SK-MEL-5 (cell line): ENCODE measurements at places on chromosomes 13 and 19.
A peak's percentile ranks its signal among the peaks of the same experiment; 100 is the strongest.

GRCh38 chr13:51437550-51438127, 15.2 kb downstream of the INTS6 start:
- DNase-seq, result no peak

DNA sequence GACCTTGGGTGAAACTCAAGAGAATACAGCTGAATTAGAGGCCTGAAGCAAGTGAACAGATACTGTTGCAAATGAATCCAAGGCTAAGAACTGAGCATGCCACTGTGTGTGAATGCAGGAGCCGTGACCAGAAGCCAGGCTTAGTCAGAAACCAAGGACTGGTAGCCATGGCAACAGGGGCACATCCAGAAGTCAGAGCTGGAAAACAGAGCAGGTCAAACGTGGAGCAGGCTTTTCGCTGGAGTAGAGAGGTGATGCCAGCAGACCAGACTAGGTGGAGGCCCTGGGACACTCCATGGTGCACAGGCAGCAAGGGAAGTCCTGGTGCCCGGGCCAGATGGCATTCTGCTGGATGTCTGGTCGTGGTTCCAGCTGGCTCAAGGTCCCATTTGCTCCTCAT, 564.1 kb downstream of the PCDH9 start:
- DNase-seq, result peak; percentile 18

GRCh38 chr13:94968757-94969086, 256.4 kb upstream of the SOX21 start:
- DNase-seq, result no peak

GRCh38 chr13:24176351-24177101, 16.0 kb downstream of the SPATA13 start:
- DNase-seq, result no peak

DNA sequence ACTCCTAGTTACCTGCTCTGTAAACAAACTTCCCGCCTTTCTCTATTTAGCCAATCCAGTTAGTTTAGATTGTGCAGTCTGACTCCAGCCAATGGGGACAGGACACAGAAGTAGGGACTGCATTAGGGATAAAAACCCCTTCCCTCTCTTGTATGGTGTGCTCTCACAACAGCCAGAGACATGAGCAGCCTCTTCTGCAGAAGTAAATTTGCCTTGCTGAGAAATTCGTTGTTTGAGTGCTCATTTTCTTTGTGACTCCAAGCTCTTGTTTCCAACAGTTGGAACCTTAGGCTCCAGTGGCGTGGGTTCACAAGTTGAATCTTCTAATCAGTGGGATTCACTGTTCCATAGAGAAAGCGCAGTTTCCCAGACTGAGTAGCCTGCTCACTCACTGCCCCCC, 66.1 kb downstream of the ZNF93 start:
- DNase-seq, result no peak

DNA sequence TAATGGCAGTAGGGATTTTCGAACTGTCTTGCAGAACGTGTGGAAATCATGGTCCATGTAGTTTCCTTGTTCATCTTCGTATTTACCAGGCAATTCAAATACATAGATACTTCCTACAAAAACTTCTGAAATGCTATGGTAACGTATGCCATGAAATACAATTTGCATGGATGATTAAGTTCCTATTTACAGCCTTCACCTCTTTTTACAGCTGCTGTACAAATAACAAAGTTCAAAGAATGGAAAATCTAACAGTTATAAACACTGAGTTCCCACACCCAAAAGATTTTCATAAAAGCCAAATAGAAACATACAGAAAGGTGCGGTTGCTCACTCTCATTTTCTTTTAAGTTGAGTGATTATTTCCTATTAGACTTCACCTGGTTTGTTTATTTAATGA, 115.8 kb upstream of the TNFSF11 start:
- no peak for DNase-seq

- no peak for DNase-seq
Observed at GRCh38 chr19:10514211-10515145, 2.8 kb downstream of the S1PR5 start.

GRCh38 chr19:1650650-1651567, 1.5 kb downstream of the TCF3 start:
- DNase-seq, result no peak

DNA sequence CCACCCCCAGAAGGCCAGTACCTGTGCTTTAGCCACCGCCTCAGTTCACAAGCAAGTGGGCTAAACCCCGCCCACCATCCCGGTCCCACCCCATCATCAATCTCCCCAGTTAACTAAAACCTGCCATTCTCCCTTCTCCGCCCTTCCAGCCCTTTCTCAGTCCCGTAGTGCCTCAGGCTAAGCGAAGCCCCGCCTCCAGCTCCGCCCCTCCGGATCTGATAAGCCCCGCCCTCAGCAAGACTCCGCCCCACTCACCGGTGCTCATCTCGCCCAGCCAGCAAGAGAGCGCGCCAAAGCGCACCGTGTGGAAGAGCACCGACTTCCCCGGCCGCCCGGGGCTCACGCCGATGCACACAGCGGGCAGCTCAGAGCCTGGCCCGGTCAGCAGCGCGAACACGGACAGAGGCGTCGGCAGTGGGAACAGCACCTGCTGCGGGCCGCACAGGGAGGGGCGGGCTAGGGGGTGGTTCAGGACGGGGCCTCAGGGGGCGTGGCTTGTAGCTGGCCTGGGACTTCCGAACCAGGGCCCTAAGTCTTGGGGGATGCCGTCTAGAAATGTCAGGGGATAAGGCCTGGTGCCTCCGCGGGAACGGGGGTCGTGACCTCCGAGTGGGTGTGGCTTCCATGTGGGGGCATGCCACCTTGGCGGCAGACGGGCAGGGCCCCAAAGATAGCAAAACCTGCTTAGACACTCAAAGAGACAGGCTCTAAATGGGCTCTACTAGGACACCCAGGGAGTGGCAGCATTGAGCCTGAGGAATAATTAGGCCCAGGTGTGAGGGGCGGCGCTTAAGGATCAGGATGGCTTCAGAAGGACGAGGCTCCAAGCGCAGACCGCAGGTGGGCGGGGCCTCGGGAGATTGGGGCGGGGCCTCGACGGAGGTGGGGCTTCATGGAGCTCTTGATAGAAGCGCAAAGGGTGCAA, 21.4 kb downstream of the MAP4K1 start:
- no peak for DNase-seq

DNA sequence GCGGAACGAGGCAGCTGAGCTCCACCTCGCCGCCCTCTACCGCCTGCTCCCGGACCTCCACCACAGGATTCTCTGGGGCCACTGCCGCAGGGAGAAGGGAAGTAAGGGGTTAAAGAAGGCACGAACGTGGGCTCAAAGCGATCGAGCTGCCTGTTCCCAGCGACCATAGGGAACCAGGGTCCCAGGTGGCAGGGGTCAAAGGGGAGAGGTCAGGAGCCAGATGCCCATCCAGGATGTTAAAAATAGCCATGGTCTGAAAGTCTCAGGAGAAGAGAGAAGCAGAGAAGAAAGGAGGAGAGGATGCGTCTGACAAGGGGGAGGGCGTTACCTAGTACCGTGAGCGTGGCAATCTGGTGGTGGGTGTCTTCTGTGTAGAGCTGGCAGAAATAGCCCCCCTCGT, 7.4 kb upstream of the ZNF428 start:
- no peak for DNase-seq

DNA sequence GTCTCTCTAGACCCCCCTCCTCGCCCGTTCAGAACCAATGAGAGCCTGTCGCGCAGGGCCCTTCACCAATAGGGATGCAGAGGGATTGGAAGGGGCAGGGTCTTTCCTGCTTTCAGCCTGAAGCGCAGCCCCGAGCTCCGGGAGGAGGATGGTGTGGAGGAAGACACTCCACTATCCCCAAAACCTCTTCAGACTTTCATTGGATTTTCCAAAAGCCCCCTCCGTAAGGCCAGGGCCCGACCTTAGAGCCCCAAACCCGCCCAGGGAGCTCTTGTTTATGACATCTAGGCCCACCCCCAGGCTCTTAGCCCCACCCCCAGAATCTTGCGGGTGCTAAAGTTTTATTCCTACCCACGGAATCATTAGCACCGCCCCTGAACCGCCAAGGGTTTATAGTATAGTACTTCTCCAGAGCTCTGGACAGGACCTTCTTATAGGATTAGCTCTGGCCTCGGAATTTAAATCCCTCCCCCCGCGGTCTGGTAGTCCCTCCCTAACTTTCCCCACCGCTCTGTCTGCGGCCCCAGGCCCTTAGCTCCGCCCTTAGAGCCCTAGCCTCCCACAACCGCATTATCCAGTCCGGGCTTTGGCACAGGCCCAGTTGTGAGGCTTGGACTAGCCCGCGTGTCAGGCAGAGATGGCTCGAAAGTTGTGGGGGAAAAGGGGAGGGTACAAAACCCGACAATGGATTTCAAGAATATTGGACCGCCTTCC, 6.6 kb upstream of the EML2 start:
- DNase-seq, result peak; percentile 95

- DNase-seq, result no peak
Observed at GRCh38 chr19:10730932-10731331, 13.1 kb downstream of the DNM2 start.

DNA sequence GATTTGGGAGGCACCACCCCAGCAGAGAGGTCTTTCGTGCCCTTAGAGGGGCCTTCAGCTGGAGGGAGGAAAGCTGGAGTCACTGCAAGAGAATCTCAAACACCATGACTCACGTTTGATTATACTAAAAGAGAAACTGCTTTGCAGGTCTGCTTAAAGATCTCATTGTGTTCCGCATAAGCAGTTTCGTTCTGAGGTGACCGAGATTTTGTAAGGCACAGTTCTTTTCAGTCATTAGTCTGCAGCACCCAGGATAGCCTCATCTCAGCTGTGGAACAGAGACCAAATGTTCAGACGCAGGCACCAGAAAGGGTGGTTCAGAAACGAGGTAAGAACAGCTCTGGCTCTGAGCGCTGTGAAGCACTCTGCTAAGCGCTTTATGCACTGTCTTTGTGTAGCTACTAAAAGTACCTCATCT, 71.2 kb upstream of the GTF3A start:
- DNase-seq, result no peak

DNA sequence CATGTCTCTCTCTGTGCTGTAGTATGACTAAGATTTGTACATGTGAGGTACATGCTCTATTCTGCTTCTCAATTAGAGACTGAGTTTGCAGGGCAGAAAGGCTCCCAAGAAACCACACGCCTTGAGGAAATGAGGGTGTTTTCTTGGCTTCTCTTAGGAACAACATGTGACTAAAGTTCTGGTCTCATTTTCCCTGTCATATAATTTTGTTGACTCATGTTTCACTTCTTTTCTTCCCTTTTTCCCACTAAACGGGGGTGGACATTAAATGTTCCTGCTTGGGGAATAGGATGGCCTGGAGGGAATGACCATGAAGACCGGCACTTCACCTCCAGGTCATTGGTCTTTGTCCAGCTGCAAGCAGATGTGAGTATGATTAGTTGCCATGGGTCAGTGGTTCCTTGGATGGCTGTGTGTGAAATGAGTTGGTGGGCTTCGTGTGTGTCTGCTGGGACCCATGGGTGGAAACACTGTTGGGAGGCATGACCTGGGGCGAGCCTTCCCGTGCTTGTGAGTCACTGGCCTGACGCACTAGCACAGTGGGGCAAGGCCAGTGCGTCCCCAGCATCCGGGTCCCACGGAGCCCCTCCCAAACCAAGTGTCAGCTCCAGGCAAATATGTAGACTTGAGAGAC, 56.6 kb downstream of the COL4A1 start:
- DNase-seq, result peak; percentile 53

DNA sequence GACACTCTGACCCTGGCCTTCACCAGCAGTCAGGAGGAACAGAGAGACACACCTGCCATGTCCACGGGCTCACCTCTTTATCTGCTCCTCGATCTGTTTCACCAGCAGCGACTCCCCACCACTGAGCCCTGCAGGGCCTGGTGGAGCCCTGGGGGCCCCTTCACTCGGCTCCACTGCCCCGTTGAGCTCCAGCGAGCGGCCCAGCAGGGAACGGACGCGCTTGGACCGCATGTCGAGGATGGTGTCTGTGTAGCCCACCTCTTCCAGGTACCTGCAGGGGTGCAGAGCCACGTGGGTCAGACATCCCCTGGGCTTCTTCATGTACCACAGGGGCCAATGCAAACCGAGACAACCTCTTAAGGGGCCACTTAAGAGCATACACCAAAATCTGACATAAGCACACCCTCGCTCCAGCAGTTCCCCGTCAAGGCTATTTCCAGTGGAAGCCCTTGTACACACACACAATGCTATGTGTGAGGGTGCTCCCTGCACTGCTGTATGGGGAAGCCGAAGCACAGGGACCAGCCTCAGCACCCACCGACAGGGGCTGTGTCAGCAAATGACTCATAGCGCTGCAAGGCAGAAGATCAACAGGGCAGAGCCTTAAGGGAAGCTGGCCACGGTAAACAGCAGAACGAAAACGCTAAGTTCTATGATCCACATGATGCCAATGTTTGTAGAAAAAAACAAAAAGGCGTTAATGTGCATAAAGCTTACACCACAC, 12.7 kb upstream of the FKRP start:
- DNase-seq, result no peak
